Kidney epithelial cell (primary cell): ENCODE measurements at places on chromosomes 4 and X. TPM values are rescaled to one million over a fixed set of nuclear protein-coding genes. Genes with fewer than 3 reads are reported as not detected.

DNA sequence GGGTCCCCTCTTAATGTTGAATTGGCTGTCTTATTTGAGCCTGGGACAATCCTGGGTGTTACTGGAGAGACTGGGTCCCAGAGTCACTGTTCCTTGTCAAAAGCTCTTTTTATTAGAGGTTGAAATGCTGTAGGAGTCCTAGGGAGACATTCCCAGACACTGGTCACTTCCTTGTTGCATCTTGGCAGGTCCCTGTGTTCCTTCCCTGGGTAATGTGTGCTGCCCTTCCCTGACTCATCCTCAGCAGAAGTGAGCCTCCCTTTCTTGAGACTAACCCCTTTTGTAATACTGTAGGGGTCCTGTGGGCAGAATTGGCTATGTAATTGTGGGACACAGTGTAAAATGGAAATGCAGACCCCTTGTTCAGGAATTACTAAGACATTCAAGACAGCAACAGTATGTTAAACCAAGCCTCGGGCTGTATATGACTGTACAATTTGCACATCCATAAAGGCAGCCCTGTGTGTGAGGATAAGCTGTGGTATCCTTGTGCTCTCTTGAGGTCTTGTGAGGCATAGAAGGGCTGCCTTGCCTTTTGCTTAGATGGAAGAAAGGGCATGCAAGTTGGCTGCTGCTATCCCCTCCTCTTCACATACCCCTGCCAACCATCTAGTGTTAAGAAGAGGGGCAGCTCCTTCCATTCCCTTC, 53.5 kb downstream of the DCLK2 start:
- no peak for DNase-seq

DNA sequence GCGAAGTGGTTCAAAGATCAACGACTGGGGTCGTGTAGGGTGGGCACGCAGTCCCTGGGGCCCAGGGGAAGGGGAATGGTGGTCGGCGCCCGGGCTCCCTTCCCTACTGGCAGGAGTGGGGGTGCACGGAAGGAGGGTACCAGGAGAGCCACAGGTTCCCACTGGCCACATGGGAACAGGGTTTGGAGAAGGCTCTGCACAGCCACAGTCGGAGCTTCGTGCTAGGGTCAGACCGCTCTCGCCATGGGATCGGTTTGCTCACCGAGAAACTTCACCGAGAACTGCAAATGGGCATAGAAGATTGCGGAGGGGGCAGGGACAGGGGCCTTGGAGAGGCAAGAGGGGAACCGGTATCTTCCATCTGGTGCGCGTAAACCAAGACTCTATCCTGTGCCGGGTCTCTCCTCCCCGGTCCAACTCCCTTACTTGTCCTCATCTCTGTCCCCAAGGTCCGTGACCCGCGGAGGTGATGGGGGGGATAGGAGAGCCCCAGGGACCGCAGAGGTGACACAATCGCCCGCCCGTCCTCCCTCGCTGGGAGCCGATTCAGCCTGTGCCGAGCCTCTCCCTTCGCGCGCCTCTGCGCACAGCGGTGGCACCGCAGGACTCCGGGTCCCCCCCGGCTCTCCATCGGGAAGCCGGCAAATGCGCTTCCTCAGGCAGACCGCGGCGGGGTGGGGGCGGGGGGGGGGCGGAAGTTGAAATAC, 1.0 kb downstream of the SCD5 start:
- no peak for DNase-seq

DNA sequence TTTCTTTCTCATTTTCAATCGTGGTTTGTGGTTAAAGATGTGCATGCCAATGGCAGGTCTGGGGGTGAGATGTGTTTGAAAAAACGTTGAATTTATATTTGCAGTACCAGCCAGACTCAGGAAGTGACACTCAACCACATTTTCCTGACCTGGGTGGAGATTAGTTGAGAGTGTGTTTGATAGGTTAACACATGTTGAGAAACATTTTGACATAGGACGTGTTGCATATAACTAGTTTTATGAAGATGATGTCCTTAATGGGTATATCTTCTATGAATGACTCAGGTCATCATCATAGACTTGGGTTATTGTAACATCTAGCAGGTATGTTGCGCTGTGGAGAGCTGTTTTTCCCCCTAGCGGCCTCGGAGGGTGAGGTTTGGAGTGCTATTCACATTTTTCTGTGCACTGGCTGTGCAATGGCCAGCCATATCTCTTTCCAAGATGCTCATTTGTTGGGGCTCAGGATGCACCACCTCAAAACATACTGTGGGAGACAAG, 21.7 kb upstream of the CD38 start:
- DNase-seq, result peak; percentile 5

GRCh38 chr4:73527196-73527595, 45.7 kb downstream of the AFM start:
- DNase-seq, result no peak

- no peak for DNase-seq
Measured at GRCh38 chr4:37693030-37693429, 6.9 kb upstream of the RELL1 start.

- no peak for DNase-seq
Measured at GRCh38 chr4:86600007-86600653, 6.0 kb downstream of the PTPN13 start.

DNA sequence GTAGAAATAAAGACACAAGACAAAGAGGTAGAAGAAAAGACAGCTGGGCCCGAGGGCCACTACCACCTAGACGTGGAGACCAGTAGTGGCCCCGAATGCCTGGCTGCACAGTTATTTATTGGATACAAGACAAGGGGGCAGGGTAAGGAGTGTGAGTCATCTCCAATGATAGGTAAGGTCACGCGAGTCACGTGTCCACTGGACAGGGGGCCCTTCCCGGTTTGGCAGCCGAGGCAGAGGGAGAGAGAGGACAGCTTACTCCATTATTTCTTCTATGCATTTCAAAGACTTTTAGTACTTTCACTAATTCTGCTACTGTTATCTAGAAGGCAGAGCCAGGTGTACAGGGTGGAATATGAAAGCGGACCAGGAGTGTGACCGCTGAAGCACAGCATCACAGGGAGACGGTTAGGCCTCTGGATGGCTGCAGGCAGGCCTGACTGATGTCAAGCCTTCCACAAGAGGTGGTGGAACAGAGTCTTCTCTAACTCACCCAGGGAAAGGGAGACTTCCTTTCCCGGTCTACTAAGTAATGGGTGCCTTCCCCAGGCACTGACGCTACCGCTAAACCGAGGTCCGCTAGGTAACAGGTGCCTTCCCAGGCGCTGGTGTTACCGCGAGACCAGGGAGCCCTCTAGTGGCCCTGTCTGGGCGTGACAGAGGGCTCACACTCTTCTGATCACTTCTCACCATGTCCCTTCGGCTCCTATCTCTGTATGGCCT, 44.9 kb downstream of the ZBTB49 start:
- DNase-seq, result no peak

DNA sequence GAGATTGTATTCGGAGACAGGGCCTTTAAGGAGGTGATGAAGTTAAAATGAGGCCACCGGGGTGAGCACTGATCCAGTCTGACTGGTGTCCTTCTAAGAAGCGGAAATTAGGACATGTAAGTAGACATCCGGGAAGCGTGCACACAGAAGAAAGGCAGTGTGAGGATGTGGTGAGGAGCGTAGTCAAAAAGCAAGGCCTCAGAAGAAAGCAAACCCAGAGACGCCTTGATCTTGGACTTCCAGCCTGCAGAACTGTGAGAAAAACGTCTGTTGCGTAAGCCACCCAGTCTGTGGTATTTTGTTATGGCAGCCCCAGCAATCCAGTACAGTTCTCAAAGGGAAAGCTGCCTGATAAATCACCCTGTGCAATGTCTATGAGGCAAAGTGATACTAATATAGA, 153.5 kb downstream of the KCNIP4 start:
- no peak for DNase-seq

DNA sequence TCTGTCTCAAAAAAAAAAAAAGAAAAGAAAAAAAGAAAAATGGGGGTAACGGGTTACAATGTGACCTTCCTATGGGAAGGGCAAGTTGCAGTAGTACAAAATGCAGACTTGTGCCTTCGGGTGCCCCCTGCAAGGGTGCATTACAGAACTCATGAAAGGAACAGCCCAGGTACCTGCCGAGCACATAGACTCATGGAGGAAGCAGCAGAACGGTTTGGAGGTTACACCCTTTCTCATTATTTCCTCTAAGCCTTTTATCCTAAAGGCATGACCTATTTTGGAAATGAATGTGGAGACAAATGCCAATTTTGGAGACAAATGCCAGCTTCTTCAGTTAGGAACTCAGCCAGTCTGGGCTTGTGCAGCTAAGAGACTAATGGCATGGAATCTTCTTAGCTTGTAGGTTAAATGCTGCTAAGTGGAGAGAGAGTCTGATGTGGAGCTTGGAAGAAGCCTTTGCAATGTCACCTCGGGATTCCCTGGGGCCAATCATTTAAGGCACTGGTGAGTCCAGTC, 44.1 kb upstream of the PRKX start:
- no peak for DNase-seq

DNA sequence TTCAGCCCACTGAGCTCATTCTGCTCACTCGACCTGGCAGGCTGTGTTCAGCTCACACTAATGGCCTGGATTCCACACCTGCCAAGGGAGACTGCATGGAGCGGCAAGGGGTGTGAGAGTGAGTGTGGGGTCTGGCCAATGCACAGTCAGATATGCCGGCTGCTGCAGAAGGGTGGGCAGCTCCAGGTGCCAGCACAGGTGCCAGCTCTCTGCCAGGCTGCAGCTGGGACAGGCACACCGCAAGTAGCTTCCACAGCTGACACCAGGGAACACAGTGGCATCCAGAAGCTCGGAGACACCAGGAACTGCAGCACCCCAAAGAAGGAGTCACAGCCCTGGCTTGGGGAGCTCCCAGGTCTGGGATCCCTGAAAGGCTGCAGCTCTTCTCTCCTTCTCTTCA, 83.7 kb downstream of the PRDM5 start:
- DNase-seq, result no peak

- no peak for DNase-seq
Measured at GRCh38 chrX:136021160-136021559, 35.9 kb downstream of the SLC9A6 start.

DNA sequence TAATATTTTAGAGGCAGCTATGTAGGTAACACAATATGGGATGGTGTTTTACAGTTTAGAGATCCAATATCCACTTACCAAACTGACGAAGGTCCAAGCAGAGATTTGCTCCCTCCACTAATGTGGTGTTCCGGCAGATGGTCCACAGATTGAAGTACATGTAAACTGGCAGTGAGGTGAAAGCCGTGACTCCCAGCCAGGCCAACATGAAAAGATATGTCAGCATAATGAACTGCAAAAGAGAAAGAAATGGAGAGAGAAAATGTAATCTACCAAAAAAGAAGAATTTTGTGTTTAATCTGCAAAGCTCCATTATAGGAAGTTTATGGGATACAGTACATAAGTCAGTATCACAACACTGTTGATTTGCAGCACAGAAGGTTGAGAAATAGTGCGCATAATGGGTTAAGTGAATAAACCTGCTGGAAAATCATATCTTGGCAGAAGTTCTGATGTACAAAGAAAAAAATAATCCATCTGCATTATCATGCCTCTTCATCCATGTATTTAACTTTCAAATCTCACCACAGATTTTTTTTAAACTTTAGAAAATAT, 160.2 kb downstream of the GPM6A start:
- DNase-seq, result no peak

GRCh38 chr4:150584111-150584915, 2.4 kb downstream of the MAB21L2 start:
- no peak for DNase-seq

DNA sequence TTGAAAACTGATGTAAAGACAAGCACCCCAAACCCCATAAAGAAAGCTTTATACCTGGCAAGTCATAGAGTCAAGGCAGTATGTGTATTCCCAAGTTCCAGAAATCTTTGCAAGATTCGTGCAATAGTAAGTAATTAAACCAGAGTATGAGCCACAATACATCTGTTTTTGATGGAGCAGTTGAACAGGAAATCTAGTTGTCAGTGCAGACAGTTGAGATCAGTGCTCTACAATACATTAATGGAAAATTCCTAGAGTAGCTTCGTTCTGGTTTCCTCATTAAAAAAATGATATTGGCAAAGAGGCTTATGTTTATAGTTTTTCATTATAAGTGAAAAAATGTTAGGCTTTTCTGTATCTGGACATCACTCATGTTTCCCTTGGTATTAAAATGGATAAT, 575.3 kb downstream of the TRIML1 start:
- DNase-seq, result no peak

SSX3 gene
- not detected in 2 replicates for total RNA-seq

RASL11B gene
- 0.67 and 2.1 TPM in 2 replicates for total RNA-seq

MMAA gene
- total RNA-seq, result 7.1 and 10.5 TPM in 2 replicates

NLGN4X gene
- total RNA-seq, result 1.2 and 1.5 TPM in 2 replicates

CNKSR2 gene
- 3.4 and 11.0 TPM in 2 replicates for total RNA-seq
